Posterior cingulate gyrus (tissue), 11 donors: ENCODE measurements at places on chromosomes 16 and 17.

- no peak for DNase-seq
Observed at GRCh38 chr17:41551365-41551764, 20.5 kb downstream of the KRT9 start.

DNA sequence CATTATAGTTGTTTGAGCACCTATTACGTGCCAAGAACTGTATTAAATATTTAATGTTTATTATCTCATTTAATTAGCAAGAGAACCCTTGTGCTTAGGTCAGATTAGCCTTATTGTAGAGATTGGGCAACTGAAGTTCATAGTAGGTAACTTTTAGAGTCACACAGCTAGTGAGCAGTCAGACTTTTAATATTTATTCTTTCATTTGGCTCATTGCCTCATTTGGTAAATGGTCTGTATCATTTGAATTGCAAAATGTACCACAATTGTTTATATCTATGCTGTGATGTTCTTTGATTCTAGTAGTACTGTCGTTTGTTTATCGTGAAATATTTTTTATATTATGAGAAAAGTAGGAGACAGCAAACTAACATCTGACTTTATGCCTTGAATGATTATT is 7.6 kb downstream of the CLTC start:
- DNase-seq = no peak

DNA sequence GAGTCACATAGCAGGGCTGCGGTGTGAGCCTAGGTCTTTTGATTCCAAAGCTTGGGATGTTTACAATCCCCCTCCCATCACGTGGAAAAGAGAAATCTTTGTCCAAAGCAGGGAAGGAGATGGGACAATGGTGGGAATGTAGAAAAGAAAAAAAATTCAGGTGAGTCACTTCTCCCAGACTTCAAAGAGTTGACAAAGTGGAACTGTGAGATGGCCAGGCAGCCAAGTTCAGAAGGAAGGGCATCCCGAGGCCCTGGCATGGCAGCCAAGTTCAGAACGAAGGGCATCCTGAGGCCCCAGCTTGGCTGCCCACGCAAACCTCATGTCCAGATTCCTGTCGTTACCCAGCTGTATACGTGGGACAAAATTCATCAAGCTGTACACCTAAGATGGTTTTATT is 47.5 kb downstream of the FOXL1 start:
- DNase-seq = no peak

DNA sequence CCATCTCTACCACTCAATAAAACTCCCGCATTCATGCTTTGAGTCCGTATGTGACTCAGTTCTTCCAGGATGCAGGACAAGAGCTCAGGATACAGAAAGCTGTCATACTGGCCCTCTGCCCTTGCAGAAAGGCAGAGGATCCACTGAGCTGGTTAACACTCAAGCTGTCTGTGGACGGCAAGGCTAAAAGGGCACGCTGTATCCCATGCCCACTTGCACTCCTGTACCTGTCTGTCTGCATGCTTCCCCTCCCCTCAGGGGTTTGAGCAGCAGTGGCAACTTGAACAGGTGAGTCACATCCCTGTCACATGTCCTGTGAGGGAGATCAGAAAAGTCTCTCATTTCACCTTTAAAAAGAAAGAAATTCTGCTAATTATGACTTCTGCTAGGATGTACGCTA is 293.8 kb downstream of the HS3ST3B1 start:
- DNase-seq = no peak

GRCh38 chr17:32341141-32341856 is 674 bp downstream of the C17orf75 start:
- DNase-seq = no peak

DNA sequence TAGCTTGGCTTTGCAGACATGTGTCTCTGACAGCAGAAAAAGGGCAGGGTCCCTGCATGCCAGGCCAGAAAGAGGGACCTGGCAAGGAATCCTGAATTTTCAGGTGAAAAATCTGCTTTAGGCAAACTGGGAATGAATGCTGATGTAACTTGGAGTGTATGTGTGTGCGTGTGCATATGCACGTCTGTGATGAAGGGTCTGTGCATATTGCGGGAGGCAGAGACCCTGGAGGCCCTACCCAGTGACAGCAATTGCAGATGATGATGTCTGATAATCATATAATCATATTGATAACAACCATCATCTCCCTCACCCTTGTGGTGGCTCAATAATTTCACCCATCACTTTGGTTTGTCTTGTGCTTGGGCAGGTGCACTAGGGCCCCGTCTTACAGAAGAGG is 80.7 kb upstream of the SDK2 start:
- DNase-seq = no peak

- no peak for DNase-seq
Observed at GRCh38 chr16:88931373-88931900, 45.6 kb downstream of the CBFA2T3 start.

DNA sequence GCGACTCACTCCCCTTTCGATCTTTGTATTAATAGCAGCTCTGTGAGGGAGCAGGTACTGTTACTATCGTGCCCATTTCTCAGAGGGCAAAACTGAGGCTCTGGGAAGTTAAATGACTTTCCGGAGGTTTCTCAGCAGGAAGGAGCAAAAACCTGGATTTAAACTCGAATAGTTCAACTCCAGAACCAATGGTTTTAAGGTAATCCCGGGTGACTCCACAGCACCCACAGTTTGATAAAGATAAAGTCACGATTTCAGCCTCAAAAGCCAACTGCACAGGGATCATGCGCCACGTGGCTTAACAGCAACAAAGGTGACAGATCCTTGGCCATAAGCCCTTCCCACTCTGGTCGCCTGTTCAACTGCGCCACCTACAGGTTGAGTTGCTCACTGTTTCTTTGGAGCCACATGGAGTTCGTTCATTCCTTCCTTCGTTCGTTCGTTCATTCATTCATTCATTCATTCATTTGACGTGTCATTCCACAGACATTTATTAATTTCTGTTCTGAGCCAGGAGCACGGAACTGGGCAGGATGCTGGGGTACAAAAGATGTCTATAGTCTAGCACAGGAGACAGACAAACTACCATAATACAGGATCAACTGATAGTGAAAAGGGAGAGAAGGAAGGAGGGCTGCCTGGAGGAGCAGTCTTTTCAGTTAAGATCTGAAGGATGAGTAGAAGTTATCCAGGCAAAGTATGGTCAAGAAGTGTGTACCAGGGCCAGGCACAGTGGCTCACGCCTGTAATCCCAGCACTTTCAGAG is 134.8 kb downstream of the HS3ST2 start:
- DNase-seq = peak; percentile 88

- DNase-seq = peak; percentile 77
Observed at GRCh38 chr17:77489893-77490255, 349.1 kb downstream of the SEC14L1 start.

DNA sequence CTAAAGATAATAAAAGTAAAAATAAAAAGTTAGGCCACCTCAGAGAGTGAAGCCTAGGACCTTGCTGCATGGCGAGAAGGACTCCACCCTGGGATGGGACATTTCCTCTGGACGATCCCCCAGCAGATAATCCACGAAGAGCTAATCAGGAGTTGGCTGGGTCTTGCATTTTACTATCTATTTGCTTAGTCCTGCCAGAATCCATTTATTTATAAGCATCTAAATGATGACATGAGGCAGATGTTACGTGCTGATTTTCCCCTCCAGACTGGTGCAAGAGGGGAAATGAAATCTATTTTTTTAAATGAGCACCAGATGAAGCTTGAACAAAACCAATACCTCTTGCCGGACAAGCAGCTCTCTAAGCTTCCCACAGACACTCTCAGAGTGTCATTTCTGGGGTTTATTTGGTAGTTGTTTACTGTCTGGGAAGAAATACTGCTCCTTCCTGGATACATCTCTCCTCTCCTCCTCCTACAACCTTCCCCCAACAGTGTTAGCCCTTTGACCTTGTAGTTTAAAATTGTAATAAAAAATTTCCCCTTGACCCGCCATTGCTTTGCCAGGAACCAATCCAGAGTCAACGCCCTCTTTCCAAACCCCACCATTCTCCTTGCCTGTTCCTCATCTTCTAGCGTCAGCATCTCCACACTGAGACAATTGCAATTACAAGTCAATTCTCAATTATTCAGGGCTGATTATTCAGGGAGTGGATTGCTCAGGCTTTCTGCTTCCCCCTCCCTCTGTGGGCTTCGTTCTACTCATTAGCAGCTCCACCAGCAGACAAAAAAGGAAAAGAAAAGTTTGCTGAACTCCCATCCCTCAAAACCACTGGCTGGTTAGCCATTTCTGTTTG is 63.0 kb downstream of the GSG1L start:
- no peak for DNase-seq

GRCh38 chr17:9902120-9902519 is 3.0 kb downstream of the RCVRN start:
- DNase-seq = no peak

DNA sequence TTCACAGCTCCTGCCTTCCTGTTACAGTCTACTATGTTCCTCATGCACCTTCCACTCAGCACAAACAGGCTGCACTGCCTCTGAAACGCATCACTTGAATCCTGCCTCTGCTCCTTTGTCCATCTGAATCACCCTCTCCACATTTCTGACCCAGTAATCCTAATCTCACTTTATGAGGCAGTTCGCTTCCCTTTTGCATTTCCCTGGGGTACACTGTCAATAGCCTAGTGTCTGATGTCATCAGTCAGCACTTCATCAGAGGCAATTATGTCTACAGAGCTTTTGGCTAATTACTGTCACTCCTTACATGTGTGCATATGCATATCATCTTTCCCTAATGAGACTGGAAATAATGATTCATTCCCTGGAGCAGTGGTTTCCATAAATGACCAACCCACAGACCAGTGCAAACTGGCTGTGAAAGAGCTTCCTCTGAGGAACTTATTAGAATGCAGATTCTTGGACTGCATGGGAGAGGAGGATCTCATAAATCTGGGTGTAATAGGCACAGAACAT is 23.6 kb downstream of the CA4 start:
- DNase-seq = no peak

GRCh38 chr17:45246338-45246737 is 15.6 kb downstream of the SPATA32 start:
- DNase-seq = no peak

GRCh38 chr16:88698646-88699045 is 7.6 kb downstream of the RNF166 start:
- DNase-seq = no peak

- no peak for DNase-seq
Observed at GRCh38 chr17:10337976-10338375, 34.8 kb downstream of the MYH13 start.

GRCh38 chr17:33009636-33010035 is 18.0 kb downstream of the SPACA3 start:
- DNase-seq = no peak

DNA sequence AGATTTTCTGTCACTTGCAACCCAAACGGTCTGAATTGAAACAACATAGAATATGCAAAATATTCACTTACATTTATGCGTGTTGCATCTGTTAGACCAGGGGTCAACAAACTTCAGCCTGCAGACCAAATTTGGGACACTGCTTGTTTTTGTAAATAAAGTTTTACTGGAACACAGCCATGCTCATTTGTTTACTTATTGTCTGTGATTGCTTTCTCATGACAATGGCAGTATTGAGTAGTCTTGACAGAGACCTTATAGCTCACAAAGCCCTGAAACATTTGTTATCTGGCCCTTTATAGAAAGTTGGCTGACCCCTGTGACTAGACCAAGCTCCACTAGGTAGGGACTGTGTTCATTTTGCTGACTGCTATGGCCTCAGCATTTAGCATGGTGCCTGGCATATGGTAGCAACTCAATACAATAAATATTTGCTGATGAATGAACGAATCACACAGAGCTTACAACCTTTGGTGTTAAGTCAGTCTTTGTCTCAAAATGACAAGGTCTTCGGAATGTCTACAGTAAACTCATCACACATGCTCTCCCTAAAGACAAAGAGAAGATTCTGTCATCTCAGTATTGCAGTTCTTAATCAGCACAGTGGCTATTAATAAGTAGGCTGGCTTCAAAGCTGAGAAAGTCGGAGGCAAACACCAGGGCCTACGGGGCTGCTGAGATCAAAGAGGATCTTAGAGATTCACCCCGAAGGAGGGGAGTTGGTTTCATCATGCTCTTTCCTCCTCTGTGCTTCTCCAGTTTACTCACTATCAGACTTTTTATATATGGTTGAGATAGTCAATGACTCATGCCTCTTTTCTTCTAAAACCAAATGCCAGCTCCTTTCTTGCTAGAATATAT is 95.2 kb upstream of the AXIN2 start:
- DNase-seq = no peak

GRCh38 chr17:48351911-48352332 is 78.1 kb downstream of the SKAP1 start:
- DNase-seq = no peak

DNA sequence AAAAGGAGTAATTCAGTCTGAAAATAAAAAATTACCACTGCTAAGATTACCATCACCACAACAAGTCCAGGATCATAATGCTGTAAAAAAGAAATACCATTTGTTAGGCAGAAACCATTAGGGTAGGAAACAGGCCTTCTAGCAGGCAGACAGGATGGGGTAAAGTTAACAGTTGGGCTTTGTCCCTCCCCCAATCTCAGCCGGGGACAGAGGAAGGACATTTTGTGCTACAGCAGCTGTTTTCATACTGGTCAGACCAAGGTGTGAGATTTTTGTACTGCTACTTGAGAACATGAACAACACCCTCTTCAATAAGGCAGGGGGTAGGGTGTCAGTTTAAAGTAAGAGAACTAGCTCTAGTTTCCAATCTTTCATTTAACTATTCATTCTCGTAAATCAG is 49.2 kb upstream of the ITGA2B start:
- no peak for DNase-seq

- no peak for DNase-seq
Observed at GRCh38 chr16:86355951-86356350, 154.4 kb upstream of the FOXF1 start.

GRCh38 chr16:11253995-11254912 is 1.8 kb downstream of the SOCS1 start:
- peak; percentile 67 for DNase-seq

DNA sequence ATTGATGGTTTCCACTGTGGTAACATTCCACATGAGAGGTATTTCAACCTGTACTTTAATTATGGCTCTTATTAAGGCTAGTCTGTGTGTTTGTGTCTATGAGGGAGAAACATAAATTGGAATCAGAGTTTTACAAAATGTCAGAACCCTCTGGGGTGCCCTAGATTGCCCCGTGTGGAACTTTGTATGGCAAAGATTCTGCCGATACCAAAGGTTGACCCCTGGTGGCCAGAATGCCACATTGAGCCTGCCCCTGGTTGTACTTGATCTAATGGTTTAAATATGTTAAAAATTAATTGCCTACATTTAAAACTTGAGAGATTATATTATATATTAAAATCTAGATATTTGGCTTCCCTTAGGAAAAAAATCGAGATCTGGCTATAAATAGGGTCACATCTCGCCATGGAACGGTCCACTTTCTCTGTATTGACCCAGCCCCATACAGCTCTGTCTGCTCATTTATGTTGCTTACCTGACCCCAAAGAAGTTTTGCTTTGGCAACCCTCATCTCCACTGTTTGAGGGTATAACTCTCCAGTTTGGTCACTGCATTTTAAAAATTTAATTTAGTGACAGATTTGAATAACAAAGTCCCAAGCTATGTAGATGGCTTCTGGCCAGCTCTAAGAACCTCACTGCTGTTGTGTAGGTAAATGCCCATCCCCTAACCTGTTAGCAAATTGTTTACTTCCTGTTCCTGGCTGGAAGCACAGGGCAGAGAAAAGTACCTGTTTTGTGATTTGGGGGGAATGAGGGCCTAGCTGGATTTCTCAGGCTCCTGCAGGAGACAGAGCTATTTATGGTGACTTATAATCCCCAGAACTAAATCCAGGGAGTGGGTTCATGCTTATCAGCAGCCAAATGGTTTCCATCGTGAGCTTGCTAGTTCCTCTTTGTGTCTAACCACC is 95.0 kb downstream of the PLCG2 start:
- peak; percentile 42 for DNase-seq

GRCh38 chr16:23252310-23252709 is 49.8 kb upstream of the SCNN1B start:
- DNase-seq = no peak
